ENCODE measurements at places on chromosomes 5 and 9.

GRCh38 chr5:59829386-59829785, 64.1 kb downstream of the PDE4D start:
- DNase-seq = no peak

DNA sequence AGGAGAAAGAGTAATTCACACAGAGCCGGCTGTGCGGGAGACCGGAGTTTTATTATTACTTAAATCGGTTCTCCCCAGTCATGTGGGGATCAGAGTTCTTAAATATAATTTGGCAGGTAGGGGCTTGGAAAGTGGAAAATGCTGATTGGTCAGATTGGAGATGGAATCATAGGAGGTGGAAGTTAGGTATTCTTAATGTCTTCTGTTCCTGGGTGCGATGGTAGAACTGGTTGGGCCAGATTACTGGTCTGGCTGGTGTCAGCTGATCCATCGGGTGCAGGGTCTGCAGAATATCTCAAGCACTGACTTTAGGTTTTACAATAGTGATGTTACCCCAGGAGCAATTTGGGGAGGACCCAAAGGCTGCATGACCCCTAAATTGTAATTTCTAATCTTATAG, 4.6 kb upstream of the CERCAM start:
- DNase-seq = no peak

DNA sequence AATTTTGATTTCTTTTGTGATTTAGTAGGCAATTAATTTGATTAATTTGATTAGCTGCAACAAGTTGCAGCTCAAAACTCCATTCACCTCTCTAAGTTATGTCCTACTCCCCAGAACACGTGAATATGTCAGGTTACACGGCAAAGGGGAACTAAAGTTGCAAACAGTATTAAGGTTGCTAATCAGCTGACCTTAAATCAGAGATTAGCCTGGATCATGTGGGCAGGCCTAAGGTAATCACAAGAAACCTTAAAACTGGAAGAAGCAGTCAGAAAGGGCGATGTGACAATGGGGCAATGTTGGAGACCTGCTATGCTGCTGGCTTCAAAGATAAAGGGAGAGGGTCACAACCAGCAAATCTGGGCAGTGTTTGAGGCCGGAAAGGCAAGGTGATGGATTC, 47.3 kb upstream of the ANXA1 start:
- DNase-seq = no peak

DNA sequence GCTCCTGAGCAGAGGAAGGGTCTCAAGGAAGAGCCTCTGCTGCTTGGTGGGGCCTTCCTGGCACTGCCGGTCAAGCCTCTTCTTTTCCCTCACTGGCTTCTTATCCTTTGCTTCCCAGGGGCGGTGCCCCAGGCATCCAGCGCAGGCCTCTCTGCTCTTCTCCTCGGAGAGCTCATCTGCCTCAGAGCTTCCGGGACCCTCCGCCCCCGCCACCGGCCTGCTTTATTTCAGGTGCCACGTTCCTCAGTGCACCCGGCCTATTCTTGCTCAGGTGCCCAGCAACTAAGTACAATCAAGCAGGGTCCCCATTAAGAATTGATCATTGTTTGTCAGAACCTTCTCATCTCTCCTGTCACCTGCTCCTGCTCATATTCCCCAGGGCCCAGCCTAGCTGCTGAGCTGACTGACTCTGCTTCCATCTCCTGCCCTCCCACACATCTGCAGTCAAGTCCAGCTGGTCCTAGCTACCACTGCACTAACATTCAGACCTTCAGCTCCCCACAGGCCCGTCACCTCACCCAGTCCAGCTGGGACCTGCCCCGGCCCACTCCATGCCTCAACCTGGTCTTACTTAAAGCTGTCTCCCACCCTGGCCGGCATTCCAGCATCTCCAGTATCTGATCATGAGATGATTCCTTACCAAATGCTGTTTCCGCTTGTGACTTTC, 114.3 kb upstream of the BOD1 start:
- no peak for DNase-seq

- DNase-seq = peak; percentile 47
Measured at GRCh38 chr5:141951332-141951781, 6.6 kb downstream of the PCDH12 start.

GRCh38 chr5:149206524-149207141, 65.0 kb upstream of the AFAP1L1 start:
- no peak for DNase-seq

GRCh38 chr5:135234242-135234641, 164.8 kb downstream of the MACROH2A1 start:
- DNase-seq = no peak
